ENCODE measurements at places on chromosomes 5 and 9. TPM values are rescaled to one million over a fixed set of nuclear protein-coding genes. Genes with fewer than 3 reads are reported as not detected.

GRCh38 chr9:89999176-89999533 lies 394.3 kb downstream of the GADD45G start:
- DNase-seq, result no peak

The SUB1 gene
- total RNA-seq, result 536 TPM

The SPACA9 gene
- 3.3 TPM for total RNA-seq

DNA sequence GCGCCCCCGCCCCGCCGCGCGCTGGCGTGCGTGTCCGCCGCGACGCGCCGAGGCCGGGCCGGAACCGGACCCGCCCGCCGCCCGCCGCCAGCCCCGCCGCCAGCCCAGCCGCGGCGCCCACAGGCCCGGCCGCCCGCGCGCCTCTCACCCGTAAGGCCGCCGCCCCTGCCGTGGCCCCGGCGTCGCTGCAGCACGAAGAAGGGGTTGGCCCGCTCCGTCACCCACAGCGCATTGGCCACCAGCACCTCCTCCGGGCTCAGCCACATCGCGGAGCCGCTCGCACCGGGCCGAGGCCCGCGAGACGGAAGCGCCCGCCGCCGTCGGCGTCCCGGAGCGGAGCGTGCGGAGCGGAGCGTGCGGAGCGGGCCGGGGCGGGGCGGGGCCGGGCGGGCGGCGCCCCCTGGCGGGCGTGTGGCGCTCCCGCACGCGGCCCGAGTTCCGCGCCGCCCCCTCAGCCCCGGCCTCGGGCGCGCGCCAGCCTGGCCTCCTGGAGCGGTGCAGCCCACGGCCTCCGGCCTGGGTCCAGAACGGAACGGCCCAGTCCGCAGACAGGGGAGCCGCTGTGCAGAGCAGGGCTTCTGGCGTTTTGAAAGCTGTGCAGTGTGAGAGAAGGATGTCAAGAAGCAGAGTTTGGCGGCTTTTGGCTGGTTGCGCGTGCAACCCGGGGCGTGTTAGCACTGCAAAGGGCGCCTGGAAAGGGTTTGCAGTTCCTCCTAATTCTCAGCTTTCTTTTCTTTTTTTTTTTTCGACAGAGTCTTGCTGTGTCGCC lies at the start of gene TBC1D9B:
TSS of gene TBC1D9B (minus strand) at position 342 of the 769 bp plus-strand sequence. CDS start at position 266, 76 bp downstream.
- DNase-seq, result no peak

- DNase-seq, result no peak
Measured at GRCh38 chr9:82616545-82616944, 446.4 kb downstream of the RASEF start.

The PCDHAC1 gene
- total RNA-seq, result 1.1 TPM

- peak; percentile 31 for DNase-seq
Measured at GRCh38 chr5:142201471-142201887, 92.9 kb downstream of the NDFIP1 start.

- DNase-seq, result no peak
Measured at GRCh38 chr9:133732639-133733408, 5.3 kb downstream of the SARDH start.

The DAP gene
- 38.0 TPM for total RNA-seq

DNA sequence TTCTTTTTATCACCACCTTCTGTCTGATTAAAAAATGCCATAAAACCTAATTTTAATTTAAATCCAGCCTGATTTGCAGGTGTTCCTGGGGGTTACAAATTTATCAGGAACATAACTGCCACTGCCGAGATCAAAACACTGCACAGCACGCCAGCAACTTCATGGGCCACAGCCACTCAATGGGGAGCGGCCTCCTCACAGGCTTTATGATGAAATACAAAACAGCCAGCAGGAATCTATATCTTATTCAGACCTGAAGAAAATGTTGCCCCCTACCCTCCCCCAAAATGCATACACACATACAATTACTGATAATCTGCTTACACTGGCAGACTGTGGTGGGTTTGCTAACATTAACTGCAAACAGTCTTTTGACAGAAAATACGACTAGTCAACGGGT lies 151.7 kb upstream of the POU5F2 start:
- no peak for DNase-seq

- DNase-seq, result no peak
Measured at GRCh38 chr9:102106439-102106838, 368.0 kb upstream of the GRIN3A start.

The IFNA13 gene
- total RNA-seq, result not detected

GRCh38 chr5:113170707-113171106 lies 194.1 kb downstream of the DCP2 start:
- no peak for DNase-seq

DNA sequence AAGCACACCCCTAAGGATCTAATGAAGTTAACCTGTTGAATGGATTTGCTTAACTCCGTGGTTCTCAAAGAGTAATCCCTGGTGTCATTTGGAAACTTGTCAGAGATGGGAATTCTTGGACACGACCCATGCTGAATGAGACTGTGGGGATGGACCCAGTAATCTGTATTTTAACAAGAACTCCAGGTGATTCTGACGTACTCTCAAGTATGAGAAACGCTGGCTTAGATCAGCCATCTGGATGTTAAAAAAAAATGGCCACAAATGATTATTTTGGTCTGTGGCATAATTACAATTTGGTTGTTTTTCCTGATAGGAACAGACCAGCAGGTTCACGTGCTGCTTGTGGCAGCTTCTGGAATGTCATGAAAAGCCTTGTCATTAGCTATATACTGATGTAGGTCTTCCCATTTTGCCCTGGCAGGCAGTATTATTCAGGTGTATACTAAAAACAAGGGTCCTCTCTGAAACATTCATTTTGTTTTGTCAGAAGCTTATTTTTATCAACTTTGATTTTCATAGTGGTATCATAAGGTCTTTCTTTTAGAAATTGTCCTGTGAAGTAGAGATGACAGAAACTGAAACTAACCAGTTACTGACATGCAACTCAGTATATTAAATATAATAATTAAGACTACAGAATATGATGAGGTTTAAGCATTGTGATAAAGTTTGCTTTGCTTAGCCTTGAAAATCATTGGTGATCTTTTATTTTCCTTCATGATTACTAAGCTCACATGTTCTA lies 15.4 kb downstream of the CPEB4 start:
- DNase-seq, result no peak

DNA sequence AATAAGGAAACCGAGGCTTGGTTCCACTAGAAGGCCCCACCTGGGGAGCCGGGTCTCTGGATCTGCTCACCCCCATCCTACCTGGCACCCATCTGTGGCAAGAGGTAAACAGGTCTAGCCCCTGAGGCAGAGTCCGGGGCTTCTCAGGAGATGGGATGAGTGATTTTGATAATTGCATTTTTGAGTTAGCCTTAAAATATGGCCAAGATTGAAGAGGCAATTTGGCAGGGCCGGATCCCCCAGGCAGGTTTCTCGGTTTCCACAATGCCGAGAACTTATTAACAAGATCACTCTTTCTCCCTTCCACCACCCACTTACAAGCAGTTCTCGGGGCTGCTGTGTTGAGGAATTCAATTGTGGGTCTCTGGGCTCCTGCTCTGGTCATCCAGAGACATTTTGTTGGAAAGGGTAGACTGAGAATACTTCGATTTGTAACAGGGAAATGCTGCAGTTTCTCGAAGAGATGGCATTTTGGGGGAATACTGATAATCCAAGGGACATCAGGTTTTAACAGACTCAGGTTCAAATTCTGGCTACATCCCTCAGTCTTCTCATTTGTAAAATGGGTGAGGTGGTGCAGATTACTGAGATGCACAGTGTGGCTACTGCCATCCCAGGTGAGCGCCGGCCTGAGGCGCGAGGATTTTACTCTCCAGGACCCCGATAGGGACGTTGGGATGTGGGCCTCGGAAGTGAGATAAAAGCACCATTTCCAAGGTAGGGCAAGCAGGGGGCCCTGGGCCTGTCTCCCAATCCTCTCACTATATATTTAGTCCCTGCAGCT lies 194.2 kb downstream of the CDK5RAP2 start:
- no peak for DNase-seq

DNA sequence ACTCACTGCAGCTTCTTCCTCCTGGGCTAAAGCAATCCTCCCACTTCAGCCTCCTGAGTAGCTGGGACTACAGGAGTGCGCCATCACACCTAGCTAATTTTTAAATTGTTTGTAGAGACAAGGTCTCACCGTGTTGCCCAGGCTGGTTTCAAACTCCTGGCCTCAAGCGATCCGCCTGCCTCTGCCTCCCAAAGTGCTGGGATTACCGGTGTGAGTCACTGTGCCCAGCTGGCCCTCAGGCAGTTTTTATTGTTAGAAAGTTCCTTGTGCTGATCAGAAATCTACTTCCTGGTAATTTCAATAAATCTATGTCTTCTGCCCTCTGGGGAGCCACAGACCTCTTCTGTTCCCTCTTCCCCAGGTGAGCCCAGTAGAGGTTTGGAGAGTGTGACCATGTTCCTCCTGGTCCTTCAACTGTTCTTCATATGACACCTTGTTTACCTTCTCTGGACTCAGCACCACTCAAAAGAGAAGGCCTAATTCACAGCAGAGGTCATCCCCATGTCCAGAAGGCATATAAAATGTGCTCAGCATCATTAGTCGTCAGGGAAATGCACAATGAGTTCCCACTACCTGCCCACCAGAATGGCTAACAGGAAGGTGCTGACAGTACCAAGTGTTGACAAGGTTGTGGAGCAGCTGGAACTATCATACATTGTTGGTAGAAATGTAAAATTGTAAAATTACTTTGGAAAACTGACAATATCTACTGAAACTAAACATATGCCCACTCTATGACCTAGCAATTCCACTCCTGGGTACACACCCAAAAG lies 10.4 kb downstream of the TMOD1 start:
- no peak for DNase-seq
